ENCODE measurements at places on chromosomes 5 and 9.

DNA sequence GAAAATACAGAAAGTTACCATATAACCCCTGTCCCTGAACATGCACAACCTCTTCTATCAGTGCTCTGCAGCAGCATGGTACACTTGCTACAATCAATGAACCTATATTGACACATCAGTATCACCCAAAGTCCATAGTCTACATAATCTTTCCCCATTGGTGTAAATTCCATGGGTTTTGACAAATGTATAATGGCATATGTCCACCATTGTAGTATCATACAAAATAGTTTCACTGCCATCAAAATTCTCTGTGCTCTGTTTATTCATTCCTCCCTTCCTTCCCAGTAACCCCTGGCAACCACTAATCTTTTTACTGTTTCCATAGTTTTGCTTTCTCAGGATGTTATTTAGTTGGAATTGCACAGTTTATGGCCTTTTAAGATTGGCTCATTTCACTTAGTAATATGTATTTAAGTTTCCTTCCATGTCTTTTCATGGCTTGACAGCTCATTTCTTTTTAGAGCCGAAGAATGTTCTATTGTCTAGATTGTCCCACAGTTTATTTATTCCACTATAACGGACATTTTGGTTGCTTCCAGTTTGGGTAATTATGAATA is 1707.0 kb downstream of the EFNA5 start:
- DNase-seq, result no peak

GRCh38 chr9:91306296-91306630 is 55.5 kb downstream of the AUH start:
- DNase-seq, result no peak

- no peak for DNase-seq
Observed at GRCh38 chr5:143217065-143217803, 186.3 kb downstream of the NR3C1 start.

- DNase-seq, result no peak
Observed at GRCh38 chr5:150521939-150522503, 14.1 kb downstream of the NDST1 start.

DNA sequence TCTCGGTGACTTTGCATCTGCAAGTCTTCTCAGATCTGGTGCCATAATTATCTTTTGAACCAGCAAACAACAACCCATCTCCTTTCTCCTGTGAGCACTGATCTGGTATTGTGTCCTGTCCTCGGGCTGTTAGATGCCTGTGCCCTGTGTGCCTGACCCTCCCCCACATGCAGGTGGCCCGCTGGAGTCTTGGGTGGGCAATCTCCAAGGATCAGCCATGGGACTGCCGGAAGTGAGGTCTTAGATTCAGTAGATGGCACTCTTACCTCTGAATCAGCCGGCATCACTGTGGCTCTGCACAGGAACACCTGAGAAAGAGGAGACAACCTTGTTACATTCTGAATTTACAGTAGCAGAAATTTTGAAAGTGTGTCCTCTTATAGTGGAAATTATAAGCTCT is 172.4 kb downstream of the IRX2 start:
- DNase-seq, result no peak

GRCh38 chr9:87010626-87011025 is 63.3 kb upstream of the GAS1 start:
- no peak for DNase-seq

DNA sequence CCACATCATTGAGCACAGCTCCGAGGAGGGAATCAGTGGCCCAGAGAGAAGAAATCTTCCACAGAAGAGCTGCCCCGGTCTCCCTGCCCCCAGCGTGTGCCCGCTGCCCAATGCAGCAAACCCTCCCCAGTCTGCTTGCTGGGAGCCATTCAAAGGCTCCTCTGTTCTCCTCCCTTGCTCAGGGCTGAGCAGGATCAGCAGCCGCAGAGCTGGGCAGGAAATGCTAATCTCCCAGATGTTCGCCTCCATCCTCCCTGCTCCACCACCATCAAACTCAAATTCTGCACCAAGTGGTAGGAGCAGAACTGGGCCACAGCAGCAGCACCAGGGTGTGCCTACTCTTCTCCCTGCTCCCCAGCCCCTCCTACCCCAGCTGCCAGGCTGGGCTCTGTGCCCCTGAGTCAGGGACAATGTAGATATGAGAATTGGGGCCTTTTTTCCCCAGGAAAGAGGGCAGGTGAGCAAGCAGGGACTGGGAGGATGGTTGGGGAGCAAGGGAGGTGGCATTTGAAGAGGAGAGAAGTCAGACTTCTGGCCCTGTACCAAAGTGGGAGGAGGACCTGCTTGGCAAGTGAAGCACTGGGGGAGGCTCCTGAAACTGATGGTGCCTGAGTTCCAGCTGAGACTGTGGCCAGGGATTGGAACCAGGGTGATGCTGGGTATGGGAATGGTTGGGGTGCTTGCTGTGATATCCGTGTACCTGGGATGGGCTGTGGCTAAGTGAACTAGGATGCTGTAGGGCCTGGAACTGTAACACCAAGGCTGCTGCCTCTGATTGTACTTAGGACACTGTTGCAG is 1.9 kb upstream of the PCDH1 start:
- no peak for DNase-seq

DNA sequence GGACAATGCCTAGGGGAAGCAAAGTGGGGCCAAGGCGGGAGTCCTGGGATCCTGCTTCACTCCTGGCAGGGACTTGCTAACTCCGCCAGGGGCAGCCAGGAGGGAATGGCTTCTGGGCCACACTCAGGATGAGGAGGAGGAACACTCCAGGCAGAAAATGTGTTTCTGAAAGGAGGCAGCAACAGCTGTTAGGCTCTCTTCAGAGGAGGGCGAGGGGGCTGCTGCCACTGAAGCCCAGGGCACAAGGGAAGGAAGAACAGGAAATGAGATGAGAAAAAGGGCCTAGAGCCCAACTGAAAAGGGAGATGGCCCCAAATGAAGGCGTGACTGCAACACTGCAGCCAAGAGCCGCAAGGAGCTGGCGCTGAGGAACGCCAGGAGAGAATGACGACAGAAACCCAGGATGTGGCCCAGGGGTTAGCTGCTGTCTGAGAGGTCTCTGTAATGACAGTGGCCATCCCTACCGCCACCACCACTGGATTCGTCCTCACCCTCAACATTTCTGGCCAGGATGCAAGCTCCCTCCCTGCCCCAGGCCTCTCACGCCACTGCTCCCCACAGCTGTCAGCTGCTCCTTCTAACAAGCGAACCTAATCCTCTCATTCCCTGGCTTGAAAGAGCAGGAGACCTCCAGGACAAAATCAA is 15.8 kb downstream of the PSMB7 start:
- no peak for DNase-seq

DNA sequence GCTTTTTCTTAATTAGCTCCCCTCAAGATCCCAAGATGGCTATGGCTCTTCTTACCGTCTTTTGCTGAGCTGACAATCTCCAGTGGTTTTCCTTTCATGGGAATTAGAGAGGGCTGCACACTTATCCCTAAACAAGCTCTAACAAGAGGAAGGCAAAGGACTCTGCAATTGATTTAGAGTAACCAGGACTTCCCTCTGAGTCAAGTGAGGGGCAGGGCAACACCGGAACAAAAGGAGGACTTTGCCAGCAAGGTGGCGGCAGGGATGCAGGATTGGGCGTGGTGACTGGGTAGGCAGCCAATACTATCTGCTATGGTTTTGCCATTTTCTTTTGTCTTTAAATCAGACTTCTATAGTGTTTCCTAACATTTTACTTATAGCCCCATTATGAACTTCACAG is 9.8 kb downstream of the SLC44A1 start:
- no peak for DNase-seq

GRCh38 chr9:942805-943580 is 33.5 kb upstream of the DMRT3 start:
- DNase-seq, result no peak
